ENCODE measurements at places on chromosomes 4 and X.

DNA sequence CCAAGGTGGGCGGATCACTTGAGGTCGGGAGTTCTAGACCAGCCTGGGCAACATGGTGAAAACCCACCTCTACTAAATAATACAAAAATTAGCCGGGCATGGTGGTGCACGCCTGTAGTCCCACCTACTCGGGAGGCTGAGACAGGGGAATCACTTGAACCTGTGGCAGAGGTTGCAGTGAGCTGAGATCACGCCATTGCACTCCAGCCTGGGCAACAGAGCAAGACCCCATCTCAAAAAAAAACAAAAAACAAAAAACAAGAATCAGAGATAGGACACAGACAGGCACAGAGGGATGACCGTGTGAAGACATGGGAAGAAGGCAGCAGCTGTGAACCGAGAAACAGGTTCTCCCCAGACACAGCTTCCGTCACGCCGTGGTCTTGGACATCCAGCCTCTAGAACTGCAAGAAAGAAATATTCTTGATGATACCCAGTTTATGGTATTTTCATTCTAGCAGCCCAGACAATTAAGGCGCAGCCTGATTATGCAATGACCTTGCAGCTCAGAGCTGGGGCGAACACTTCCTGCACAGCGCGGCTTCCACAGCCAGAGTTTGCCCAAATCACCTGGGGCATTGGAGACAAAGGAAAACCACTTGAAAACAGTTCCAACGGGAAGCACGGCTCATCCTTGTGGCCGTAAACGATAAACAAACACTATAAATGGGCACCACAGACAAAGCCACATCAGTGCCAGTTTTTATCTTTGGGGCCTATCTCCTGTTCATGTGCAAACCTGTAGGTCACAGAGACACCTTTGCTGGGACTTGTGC is 4.2 kb upstream of the ARSD start:
- DNase-seq = no peak

GRCh38 chr4:3471886-3472285 is 8.8 kb downstream of the DOK7 start:
- no peak for DNase-seq

- no peak for DNase-seq
These were observed 378.3 kb upstream of the PCDH10 start for GRCh38 chr4:132770776-132771175.

GRCh38 chr4:72886602-72887001 is 182.9 kb downstream of the COX18 start:
- DNase-seq = no peak

DNA sequence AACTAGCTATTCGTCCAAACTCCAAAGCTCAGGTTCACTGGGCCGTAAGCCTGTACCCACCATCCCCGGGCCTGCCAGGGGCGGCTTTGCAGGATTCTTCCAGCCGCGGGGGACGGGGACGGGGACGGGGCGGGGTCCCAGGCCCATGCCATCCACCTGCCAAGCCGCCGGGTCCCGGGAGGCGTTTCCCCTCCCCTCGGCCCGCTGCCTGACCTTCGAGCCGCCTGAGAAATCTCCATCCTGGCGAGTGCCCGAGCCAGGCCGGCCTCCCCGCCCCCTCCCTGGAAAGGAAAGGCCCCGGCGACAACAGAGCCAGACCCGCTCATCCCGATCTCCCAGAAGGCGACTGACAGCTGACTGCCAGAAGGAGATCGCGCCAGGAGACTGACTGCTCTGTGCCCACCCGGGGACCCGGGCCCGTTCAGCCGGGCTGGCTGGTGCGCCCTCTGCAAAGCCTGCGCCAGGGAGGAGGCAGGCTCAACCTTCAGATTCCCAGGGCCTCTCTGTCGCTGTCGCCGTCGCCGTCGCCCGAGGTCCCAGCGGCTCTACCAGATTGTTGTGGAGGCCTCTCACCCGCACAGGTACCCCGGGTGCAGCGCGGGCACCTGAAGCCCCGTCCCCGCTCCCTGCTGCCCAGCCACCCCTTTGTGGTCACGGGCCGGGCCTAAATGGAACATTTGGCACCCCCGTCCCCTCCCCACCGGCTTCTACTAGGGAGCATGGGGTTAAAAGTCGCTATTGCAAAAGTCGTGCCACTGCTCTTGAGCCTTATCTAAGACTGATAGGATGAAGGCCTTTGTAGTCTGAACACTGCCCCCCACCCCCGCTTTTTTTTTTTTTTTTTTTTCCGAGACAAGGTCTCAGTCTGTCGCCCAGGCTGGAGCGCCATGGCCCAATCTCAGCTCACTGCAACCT is at the start of gene RGN:
Gene RGN, plus strand, starts transcription at position 315 of the 915 bp plus-strand sequence. CDS start 2,702 bp downstream, outside the sequence.
- DNase-seq = no peak

- DNase-seq = no peak
These were observed 48.9 kb upstream of the MTNR1A start for GRCh38 chr4:186604124-186604807.

- no peak for DNase-seq
These were observed 35.9 kb upstream of the CXCL8 start for GRCh38 chr4:73704314-73705055.

- DNase-seq = no peak
These were observed 78.3 kb downstream of the PARM1 start for GRCh38 chr4:75011131-75011795.

GRCh38 chr4:184795214-184795844 is 30.4 kb downstream of the ACSL1 start:
- no peak for DNase-seq

GRCh38 chr4:57116245-57116644 is 6.1 kb upstream of the IGFBP7 start:
- DNase-seq = no peak

DNA sequence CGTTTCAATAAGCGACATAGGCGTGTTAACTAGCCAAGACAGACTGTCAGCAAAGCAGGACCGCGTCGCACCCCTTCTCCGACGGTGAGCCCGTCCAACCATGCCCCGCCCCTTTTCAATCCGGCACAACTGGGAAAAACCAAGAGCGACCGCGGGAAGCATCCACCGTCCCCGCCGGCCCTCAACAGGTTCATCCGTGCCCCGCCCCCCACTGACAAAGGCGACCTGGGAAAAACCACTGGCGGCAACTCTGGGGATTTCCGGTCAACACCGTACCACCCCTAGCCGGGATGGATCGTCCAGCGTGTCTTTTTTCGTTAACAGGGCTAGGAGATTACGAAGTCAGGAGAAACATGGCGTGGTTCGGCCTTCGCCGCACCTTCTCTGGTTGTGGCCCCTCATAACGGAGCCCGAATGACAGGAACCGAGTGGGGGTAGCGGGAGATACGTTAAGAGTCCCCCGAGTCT is 377 bp downstream of the TIMM17B start:
- peak; percentile 42 for DNase-seq

- DNase-seq = no peak
These were observed 140.4 kb downstream of the SLC10A7 start for GRCh38 chr4:146381263-146381872.

GRCh38 chr4:94525993-94526728 is 74.4 kb downstream of the PDLIM5 start:
- DNase-seq = no peak

- DNase-seq = no peak
These were observed 33.4 kb upstream of the SPON2 start for GRCh38 chr4:1205586-1206298.

GRCh38 chr4:169557061-169557636 is 55.2 kb downstream of the NEK1 start:
- no peak for DNase-seq

GRCh38 chrX:40290517-40290916 is 192.8 kb upstream of the BCOR start:
- no peak for DNase-seq

GRCh38 chr4:80076681-80077080 is 3.7 kb upstream of the ANTXR2 start:
- DNase-seq = no peak

- peak; percentile 5 for DNase-seq
These were observed 112.7 kb downstream of the DHX15 start for GRCh38 chr4:24471486-24472160.

- no peak for DNase-seq
These were observed 148.7 kb downstream of the FSTL5 start for GRCh38 chr4:162015090-162015489.

- DNase-seq = no peak
These were observed 1.1 kb upstream of the AP1S2 start for GRCh38 chrX:15855568-15856221.

- no peak for DNase-seq
These were observed 11.9 kb upstream of the NSUN7 start for GRCh38 chr4:40737879-40738278.

- DNase-seq = no peak
These were observed 40.3 kb downstream of the PPP3CA start for GRCh38 chr4:101306764-101307615.

GRCh38 chrX:9342561-9343051 is 122.3 kb upstream of the TBL1X start:
- peak; percentile 36 for DNase-seq

GRCh38 chr4:119897260-119897659 is 169.4 kb downstream of the MAD2L1 start:
- DNase-seq = no peak

- DNase-seq = no peak
These were observed 29.8 kb upstream of the RELL1 start for GRCh38 chr4:37715889-37716402.

- DNase-seq = no peak
These were observed 2464.6 kb downstream of the PCDH7 start for GRCh38 chr4:33184657-33185290.

GRCh38 chrX:15349046-15349445 is 13.7 kb upstream of the PIGA start:
- DNase-seq = no peak

GRCh38 chr4:26206999-26207398 is 113.8 kb upstream of the RBPJ start:
- DNase-seq = no peak

- no peak for DNase-seq
These were observed 48.6 kb upstream of the MCUB start for GRCh38 chr4:109511414-109511813.

DNA sequence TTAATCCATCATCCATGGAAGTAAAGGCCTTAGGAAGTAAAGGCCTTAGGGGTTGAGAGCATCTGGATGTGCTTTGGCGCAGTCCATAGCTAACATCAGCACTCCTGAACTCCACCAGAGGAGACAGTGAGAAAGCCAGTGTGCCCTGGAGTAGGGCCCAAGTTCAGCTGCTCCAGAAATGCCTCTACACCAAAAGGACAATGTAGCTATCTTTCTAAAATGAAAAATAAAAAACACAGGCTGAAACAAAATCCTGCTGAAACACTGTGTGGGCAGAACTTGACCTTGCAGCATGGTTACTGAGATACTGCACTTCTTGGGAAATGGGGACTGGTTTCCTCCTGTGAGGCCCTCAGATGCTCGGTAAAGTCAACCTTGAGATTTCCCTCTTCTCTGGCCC is 29.3 kb downstream of the SH3RF1 start:
- DNase-seq = no peak

DNA sequence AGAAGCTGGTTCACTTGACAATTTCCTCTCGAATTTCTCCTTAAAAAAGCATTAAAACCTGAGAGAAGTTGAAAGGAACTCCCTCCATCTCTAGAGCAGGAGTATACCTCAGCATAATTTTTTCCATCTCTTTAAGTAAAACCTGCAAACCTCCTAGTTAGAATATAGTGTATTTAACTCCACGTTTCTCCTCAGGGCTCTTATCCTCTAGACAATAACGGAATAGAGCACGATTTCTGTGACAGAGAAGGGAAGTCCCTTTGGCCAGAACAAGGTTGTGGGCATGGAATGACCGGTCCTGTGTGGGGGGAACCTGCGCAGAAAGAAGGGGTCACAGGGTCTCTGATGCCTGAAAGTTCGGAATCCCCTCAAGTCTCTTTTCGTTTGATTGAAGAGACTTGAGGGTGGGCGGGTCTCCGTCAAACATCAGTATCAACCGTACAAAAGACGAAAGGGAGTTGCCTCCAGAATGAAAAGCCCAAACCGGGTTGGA is 697 bp downstream of the ZNF280C start:
- peak; percentile 1 for DNase-seq

DNA sequence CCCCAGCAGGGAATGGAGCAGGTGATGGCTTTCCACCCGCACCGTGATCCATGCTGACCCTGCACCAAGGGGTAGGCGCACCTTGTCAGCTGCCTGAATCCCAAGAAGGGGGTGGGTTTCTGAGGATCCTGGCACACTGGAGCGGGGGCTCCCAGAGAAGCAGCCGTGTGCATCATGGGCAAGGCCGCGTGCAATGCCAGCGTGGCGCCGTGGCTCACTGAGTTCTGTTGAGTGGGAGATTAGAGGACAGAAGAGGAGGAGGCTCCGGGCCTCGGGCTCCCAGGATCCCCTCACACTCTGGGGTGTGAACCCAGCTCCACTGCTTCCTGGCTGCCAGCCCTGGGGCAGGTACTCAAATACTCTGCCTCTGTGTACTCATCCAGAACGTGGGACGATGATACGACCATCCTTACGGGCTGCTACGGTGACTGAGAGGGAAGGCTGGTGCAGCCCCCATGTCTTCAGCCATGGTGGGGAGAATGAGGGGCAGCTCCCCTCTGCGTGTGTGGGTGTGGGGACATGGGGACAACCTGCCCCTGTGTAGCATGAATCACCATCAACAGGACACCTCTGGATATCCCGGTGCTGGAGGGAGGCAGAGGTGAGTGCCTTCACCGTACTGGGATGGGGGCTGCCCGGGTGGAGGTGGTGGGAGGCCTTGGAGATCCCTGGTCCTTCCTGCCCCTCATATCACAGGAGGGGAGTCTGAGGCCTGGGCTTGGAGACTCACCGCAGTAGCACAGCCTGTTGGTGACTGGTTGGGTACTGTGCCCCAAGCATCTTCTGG is 52.6 kb downstream of the CPZ start:
- DNase-seq = no peak

- no peak for DNase-seq
These were observed 35.5 kb upstream of the LAMP2 start for GRCh38 chrX:120504569-120504968.

- no peak for DNase-seq
These were observed 68.6 kb upstream of the MXRA5 start for GRCh38 chrX:3415011-3415410.

- no peak for DNase-seq
These were observed 777.4 kb upstream of the TENM3 start for GRCh38 chr4:181465826-181466225.

DNA sequence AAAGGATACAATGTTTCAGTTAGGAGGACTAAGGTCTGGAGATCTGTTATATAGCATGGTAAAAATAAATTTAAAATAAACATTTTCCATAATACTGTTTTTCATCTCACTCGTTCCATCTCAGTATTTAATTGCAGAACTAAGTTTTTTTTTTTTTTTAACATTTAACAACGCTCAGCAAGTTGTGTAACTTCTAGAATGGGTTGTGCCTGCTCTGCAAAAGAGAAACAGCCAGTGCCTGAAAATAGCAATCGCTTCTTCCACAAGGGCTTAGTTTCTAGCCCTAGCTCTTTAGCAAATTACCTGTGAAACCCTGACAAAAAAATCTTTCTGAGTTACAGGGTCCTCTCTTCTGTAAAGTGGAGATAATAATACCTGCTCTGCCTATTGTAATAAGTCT is 41.9 kb downstream of the CNGA1 start:
- no peak for DNase-seq

- DNase-seq = no peak
These were observed 508.7 kb downstream of the FSTL5 start for GRCh38 chr4:161655148-161655547.
